Right atrium auricular region (tissue), 2 donors: ENCODE measurements at places on chromosomes 3 and 15. TPM values are rescaled to one million over a fixed set of nuclear protein-coding genes. Genes with fewer than 3 reads are reported as not detected.

PLEKHO2 gene
- 19.4 TPM for total RNA-seq

PRRT3 gene
- total RNA-seq: 1.4 TPM

DNA sequence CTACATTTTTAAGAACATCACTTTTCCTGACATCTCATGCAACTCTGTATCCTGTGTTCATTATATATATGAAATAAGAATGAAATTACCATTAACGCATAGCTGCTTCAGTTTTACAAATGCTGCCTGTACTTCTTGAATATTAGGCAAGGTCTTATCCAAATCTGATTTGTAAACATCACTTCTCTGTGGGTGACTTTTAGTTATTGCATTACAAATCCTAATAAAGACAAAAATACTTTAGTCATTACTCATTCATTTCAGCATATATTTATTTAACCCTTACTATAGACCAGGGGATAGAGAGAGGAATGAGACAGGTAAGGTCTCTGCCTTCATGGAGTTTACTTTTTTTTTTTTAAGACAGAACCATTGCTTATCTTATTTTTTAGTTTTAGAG, 36.8 kb downstream of the MTMR10 start:
- no peak for DNase-seq

- no peak for DNase-seq
These were observed 828 bp downstream of the U2SURP start for GRCh38 chr3:143002083-143002712.

C2CD4A gene
- not detected for total RNA-seq

WWTR1 gene
- 53.4 TPM for total RNA-seq

DNA sequence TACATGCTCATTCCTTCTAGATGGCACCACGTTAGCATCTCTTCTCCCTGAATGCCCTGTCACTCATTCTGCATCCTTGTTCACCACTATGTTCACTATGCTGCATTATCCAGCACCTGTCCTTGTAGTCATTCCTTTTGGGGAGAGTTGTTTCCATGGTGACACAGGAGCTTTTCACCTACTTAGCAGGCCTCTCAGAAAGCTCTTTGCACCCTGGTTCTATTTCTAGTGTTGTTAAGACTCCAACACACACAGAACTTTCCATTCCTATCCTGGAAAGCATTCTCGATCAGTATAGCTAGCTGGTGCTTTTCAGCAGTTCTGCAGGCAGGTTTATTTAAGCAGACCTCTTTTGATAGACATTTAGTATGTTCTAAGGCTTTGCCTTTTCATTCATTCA, 6.7 kb upstream of the RPL14 start:
- DNase-seq: no peak

GRCh38 chr3:86929046-86929445, 61.9 kb downstream of the VGLL3 start:
- DNase-seq: no peak
